ENCODE measurements at places on chromosomes 6 and 20.

GRCh38 chr20:14879020-14879697 is 541.7 kb upstream of the FLRT3 start:
- DNase-seq = no peak

DNA sequence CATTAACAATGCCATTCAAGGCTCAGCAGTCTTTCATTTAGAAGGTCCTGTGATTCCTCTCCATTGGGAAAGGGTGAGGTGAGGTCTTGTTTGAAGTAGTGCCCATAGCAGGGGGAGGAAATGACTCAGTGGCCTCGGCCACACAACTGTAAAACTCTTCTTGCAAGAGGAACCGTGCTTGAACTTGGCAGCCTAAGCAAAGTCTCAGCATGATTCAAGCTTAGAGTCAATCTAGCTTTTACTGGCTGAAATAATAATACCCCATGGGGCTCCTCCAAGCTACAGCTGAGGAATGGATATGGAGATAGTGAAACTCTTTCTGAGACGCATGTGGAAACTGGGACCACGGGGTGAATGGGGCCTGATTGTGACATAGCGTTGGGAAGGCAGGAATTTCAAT is 428.2 kb downstream of the BMP2 start:
- DNase-seq = no peak

- DNase-seq = no peak
Measured at GRCh38 chr20:15655295-15655874, 917.9 kb downstream of the KIF16B start.

- DNase-seq = no peak
Measured at GRCh38 chr20:33022289-33022688, 9.2 kb upstream of the BPIFB6 start.

DNA sequence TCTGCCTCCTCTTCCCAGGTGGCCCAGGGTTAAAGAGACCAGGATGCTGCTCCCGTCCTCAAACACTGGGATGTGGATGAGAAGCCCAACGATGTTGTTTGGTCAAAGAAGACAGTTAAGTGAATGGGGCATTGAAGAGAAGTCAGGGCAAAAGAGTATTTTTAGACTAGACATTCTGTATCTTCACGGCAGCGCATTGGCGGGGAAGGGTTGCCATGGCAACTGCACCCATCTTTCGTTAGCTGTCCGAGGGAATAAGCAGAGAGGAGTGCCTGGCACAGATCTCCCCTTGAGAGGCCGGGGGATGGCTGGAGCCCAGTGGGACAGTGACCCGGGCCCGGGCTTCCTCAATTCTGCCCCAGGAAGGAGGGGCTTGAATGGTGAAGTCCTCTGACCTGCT is 56.4 kb upstream of the GPR31 start:
- DNase-seq = no peak

- DNase-seq = no peak
Measured at GRCh38 chr6:89037141-89037900, 43.2 kb upstream of the PNRC1 start.

GRCh38 chr6:65667916-65668656 is 38.9 kb downstream of the EYS start:
- DNase-seq = no peak

- no peak for DNase-seq
Measured at GRCh38 chr20:14406495-14406894, 69.1 kb upstream of the FLRT3 start.

GRCh38 chr20:21516861-21517565 is 3.1 kb upstream of the NKX2-2 start:
- no peak for DNase-seq

GRCh38 chr20:44224637-44225036 is 14.1 kb upstream of the OSER1 start:
- DNase-seq = no peak

GRCh38 chr6:163764565-163764964 is 350.0 kb downstream of the QKI start:
- no peak for DNase-seq

- DNase-seq = no peak
Measured at GRCh38 chr20:45433316-45433715, 17.4 kb downstream of the PIGT start.

DNA sequence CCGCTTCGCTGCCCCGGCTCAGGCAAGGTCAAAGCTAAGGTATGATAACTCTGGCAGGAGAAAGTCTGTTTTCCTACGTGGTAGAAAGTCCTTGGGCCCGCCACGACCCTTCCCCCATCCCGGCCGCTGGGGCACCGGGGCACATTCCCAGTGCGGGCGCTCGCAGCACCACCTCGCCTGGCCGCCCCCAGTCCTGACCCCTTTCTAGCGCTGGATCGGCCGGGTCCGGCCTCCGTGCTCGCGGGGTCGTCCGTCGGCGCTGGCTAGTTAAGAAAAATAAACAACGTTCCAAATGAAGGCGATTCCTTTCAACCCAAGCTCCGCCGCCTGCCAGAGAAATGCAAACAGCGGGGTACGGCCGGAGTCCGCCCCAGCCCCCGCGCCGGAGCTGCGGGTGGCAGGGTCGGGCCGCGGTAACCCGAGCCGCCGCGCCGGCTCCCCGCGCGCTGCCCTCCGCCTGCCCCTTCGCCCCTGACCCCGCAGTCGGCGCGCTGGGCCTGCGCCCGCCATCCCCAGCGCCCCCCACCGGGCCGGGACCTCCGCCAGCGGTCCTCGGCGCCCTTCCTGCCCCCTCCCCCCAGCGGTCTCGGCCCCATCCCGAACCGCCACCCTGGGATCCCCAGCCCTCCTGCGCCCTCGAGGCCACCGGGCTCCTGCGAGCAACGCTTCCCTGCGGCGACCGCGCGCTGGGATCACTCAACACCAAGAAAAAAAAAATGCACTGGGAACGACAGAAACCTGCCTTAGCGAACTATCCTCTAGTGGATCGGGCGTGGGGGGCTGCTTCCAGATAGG is 37.6 kb downstream of the NCR2 start:
- DNase-seq = no peak

GRCh38 chr6:124870611-124871459 is 91.4 kb upstream of the RNF217 start:
- no peak for DNase-seq

DNA sequence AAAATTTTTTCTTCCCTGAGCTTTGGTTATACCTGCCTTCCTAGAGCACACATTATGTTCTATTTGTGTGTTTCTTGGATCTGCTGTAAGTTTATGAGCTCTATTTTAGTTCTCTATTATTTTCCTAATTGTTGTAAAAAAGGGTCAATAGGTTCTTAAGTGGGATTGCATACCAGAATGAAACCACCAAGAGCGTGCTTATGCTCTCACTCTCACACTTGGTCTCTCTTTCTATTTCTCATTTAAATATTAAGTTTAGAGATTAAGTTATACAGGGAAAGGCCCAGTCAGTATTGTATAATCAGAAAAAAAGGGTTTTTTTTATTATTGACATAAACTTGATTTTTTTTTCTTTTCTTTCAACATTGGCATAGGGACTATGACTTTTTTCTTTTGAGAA is 96.8 kb downstream of the RIMS1 start:
- DNase-seq = no peak

- no peak for DNase-seq
Measured at GRCh38 chr20:50344232-50345071, 153.8 kb downstream of the CEBPB start.

- DNase-seq = no peak
Measured at GRCh38 chr20:40686434-40686882, 2.6 kb downstream of the MAFB start.

- DNase-seq = no peak
Measured at GRCh38 chr20:46507760-46508407, 5.5 kb downstream of the ZNF334 start.

GRCh38 chr6:33172688-33173534 is 19.4 kb downstream of the COL11A2 start:
- DNase-seq = no peak

DNA sequence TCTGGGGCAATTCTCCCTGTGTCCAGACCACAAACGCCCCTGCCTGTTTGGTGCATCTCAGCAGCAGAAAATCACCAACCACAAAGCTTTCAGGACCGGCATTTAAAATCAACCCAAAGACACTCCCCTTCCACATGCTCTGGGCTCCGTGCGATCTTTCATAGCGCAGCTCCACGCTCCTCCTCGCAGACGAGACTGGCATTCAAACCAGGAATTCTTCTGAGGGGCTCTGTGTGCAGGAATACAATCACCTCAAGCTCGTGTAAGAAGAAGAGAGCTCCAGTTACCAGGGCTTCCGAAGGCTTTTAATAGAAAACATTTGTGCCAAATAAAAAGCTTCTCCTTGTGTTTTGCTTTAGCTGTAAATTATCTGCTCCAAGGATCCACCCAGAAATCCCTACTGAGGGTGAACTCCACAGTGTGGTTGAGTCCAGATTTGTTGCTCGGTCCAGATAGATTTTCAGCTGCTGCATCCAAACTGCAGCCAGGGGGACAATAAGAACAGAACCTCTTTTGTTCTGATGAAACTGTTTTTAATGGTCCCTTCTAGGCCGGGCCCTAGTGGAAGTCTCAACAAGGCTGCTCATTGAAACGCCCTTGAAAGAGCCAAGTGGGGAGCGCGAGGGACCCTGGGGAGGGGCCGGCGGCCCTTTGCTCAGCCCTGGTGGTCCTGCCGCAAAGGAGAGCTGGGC is 16.4 kb upstream of the BMP7 start:
- DNase-seq = no peak

DNA sequence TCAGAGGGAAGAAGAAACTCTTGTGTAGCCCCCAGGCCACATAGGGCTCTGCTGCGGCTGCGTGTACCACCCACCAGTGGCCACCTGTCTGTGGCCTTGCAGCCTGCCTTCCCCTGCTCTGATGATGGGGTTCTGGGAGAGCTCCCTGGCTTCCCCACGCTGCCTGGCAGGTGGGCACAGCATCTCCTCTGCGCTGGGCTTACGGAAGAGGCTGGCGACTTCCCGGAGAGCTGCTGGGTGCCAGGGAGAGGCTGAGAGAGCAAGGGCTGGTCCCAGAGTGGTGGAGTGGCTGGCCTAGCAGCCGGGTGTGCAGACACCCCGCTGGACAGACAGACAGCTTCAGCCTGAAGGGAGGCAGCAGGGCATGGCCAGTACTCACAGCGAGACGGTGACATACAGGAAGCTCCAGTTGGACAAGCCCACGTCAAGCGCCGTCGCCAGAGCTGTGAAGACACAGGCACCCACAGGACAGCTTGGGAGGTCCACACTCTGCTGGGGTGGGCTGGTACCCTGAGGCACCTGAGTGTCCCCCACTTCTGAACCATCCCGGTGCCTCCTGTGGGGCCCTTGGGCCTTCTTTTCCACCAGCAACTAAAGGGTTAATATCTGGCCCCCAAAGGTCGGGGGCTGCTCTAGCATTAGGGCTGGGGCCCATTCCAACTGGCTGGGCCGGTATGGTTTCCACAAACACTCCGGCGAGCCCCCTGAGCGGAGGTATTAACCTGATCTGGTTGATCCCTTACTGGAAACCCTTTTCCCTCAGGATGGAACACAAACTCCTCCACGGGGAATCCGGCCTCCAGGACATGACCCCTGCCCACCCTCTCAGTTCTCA is 48.1 kb upstream of the CDH22 start:
- no peak for DNase-seq

Data from activated naive CD4-positive, alpha-beta T cell treated with anti-CD3 and anti-CD28 coated beads, Interleukin-2, amount 50 U/mL, for 16 hours (primary cell).